ENCODE measurements at places on chromosomes 7 and 10.

DNA sequence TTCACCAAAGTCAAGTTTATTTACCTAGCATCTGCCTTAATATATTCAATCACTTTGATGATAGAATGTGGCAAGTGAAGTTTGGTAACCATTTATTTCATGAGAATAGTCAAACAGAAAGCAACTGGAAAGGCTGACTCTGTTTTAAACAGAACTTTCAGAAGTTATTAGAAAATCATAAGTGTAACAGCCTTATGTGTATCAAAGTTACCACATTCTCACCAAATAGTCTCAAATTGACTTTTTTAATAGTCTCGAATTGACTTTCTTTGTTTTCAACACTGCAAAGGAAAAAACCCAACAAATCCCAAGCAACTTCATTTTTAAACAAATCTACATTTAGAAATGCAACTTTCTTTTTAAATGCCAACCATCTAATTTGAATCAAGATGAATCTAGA lies 29.5 kb downstream of the NAMPT start:
- no peak for DNase-seq

DNA sequence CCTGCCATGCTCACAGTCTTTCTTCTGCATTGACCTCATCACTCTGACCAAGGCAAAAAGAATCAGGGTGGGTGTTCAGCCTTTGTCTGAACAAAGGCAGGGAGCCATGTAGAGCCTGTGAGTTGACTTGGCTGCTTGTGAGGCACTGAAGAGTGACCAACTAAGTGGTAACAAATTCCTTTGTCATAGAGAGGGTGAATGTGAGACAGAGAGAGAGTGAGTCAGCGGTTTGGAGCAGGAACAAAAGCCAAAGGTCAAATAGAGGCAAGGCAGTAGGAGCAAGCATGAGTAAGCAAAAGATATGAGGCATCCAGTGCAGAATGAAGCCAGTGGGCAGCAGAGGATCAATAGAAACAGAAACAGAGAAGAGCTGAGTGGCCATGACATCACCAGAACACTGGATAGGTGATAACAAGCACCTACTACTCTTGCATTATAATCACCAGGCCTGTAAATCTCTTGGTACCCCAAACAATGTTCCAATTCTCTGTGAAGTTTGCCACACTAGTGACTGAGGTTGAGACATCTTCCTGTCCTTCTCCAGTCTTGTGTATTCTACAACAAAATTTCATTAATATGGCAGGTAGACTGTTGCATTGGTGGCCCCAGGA lies 116.2 kb upstream of the LAMB4 start:
- DNase-seq, result peak; percentile 66

GRCh38 chr7:21077602-21078001 lies 290.9 kb upstream of the SP8 start:
- no peak for DNase-seq

- DNase-seq, result no peak
Measured at GRCh38 chr7:27171637-27172314, 2.3 kb downstream of the HOXA10 start.

- DNase-seq, result no peak
Measured at GRCh38 chr10:117418121-117418520, 42.9 kb upstream of the PDZD8 start.

- no peak for DNase-seq
Measured at GRCh38 chr7:1844336-1844950, 174.4 kb downstream of the ELFN1 start.
